H9 (cell line): ENCODE measurements at places on chromosomes 1 and 21. TPM values are rescaled to one million over a fixed set of nuclear protein-coding genes. Genes with fewer than 3 reads are reported as not detected.

GRCh38 chr1:98351561-98351960, 310.0 kb upstream of the SNX7 start:
- DNase-seq = no peak
- no peaks in the 10 kb centered on the region; the same call in 2 of the 3 replicates for H3K36me3 ChIP-seq
- no peaks in the 10 kb centered on the region for H3K4me1 ChIP-seq

GRCh38 chr1:247653040-247653439, 26.5 kb downstream of the OR13G1 start:
- H3K4me3 ChIP-seq = no peak overlapping the region
- H3K4me1 ChIP-seq = peaks cover 3% of the 10 kb centered on the region; the same call in 1 of the 2 replicates
- H3K36me3 ChIP-seq = no peaks in the 10 kb centered on the region
- H3K27me3 ChIP-seq = no peaks in the 10 kb centered on the region; the same call in 1 of the 2 replicates
- no peak for DNase-seq
- H3K27ac ChIP-seq = no peak overlapping the region

- H3K27ac ChIP-seq = no peak overlapping the region
- DNase-seq = no peak
- no peaks in the 10 kb centered on the region for H3K4me1 ChIP-seq
- H3K4me3 ChIP-seq = no peak overlapping the region
- no peaks in the 10 kb centered on the region for H3K36me3 ChIP-seq
- peaks cover 3% of the 10 kb centered on the region; the same call in 1 of the 2 replicates for H3K27me3 ChIP-seq
These were observed 4.8 kb downstream of the TTLL7 start for GRCh38 chr1:83994111-83994510.

- no peak overlapping the region for H3K4me3 ChIP-seq
- H3K27ac ChIP-seq = no peak overlapping the region
- no peaks in the 10 kb centered on the region for H3K4me1 ChIP-seq
- H3K27me3 ChIP-seq = no peaks in the 10 kb centered on the region
These were observed 30.6 kb upstream of the COL6A1 start for GRCh38 chr21:45950740-45951515.

DNA sequence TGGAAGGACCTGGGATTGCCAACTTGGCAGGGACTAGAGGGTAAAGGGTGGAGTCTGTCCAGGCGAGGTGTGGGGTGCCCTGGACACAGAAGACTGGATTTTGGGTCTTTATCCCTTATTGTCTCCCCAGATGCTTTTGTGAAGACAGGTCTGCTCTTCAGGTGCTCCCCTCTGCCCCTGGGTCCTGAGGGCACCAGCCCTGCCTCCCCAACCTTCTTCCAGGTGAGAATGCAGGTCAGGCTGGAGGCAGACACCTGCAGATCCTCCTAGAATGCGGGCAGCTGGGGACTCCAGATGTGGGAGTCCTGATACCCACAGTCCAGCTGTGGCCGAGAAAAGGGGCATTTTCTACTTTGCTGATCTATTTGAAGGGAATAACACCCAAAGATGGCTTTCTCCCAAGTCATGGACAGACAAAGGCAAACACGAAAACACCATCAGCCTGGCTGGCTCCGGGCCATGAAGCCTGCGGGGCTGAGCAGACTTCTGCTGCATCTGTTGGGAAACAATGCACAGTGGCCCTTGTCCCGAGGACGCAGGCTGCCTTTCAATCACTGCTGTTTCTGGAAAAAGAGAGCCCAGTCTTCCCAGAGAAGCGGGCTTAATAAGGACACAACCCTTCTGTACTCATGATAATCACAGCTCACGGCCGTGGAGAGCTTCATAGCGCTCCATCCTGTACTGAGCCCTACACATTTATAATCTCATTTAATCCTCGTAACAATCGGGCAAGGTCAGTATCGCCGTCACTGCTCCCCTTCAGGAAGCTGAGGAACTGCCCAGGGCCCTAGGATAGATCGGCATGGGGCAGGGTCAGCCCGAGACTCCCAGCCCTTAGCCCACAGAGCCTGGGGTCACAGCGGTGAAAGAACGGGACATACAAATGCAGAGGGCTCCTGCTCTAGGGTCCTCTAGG, 62.0 kb upstream of the ABCG1 start:
- H3K4me3 ChIP-seq = no peak overlapping the region
- no peaks in the 10 kb centered on the region for H3K36me3 ChIP-seq
- H3K27ac ChIP-seq = no peak overlapping the region
- H3K27me3 ChIP-seq = no peaks in the 10 kb centered on the region
- DNase-seq = no peak

DNA sequence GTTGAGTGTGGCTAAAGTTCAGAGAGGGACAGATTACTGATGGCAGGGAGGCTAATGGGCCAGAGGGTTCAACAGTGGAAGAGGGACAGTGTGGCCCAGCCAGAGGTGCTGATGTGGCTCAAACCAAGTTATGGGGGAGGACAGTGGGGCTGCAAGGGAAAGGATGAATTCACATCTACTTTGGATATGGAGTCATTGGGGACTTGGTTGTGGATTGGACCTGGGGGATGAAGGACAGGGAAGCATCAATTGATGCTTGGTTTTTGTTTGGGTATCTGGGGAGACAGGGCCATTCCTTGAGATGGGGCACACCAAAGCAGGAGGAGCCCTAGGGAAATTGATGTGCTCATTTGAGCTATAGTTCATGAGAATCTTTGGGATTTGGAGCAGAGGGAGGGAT, 23.3 kb downstream of the FOXO6 start:
- DNase-seq = no peak
- H3K27ac ChIP-seq = no peak overlapping the region
- H3K36me3 ChIP-seq = no peaks in the 10 kb centered on the region
- peaks cover 11% of the 10 kb centered on the region; the same call in 1 of the 2 replicates for H3K27me3 ChIP-seq
- peaks cover 9% of the 10 kb centered on the region; the same call in 1 of the 2 replicates for H3K4me1 ChIP-seq
- peak overlapping the region; percentile 36; the same call in 2 of the 3 replicates for H3K4me3 ChIP-seq

- DNase-seq = no peak
- H3K27me3 ChIP-seq = no peaks in the 10 kb centered on the region
- no peaks in the 10 kb centered on the region for H3K4me1 ChIP-seq
- H3K27ac ChIP-seq = no peak overlapping the region
- H3K4me3 ChIP-seq = no peak overlapping the region
These were observed 108.7 kb upstream of the SYT6 start for GRCh38 chr1:114262337-114262736.

DNA sequence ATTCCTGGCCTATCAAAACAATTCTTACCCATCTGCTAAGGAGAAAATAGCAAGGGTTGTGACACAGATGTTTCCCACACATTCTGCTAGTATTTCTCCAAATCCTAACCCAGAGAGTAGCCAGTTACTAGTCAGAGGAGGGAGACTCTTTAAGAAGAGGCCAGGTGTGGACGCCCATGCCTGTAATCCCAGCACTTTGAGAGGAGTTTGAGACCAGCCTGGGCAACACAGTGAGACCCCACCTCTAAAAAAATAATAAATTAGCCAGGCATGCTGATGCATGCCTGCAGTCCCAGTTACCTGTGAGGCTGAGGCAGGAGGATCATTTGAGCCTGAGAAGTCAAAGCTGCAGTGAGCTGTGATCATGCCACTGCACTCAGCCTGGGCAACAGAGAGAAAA, 28.6 kb downstream of the NVL start:
- no peaks in the 10 kb centered on the region for H3K27me3 ChIP-seq
- H3K4me1 ChIP-seq = no peaks in the 10 kb centered on the region
- no peak overlapping the region for H3K27ac ChIP-seq
- no peak overlapping the region for H3K4me3 ChIP-seq

- no peak overlapping the region for H3K4me3 ChIP-seq
- no peaks in the 10 kb centered on the region for H3K36me3 ChIP-seq
- no peaks in the 10 kb centered on the region for H3K27me3 ChIP-seq
These were observed 75.1 kb downstream of the ZNF281 start for GRCh38 chr1:200334661-200335256.

DNA sequence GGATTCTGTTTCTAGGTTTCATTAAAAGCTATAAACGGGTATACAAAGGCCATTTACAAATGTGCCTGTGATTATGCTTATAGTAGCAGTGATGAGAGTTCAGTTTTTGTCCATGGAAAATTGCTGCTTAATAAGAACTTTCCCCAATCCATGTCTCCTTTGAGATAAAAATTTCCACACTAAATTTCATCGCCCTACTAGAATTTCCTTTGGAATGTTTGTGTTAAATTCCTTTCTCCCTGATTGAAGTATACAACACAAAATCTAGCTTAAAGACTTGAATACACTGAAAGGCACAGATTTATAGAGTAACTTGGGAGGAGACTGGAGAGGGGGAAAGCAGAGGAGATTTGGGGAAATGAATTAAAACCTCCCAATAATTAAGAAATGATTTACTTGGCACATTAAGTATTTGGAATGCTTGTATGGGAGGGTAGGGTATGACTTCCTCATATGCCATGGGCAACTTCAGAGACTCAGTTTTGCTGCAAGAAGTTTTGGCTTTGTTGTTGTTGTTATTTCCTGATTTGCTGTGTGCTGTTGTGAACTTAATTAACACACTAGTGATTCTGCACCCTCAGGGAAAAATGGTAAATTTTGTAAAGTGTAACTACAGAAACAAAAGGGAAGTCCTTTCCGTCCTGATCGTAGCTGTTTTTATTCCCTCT, 157.6 kb upstream of the LMO4 start:
- H3K27me3 ChIP-seq = no peaks in the 10 kb centered on the region
- H3K36me3 ChIP-seq = no peaks in the 10 kb centered on the region
- DNase-seq = no peak
- no peak overlapping the region for H3K4me3 ChIP-seq
- no peaks in the 10 kb centered on the region for H3K4me1 ChIP-seq

The IQGAP3 gene
- 24.5 and 24.7 TPM in 2 replicates for total RNA-seq

The FRRS1 gene
- 4.6 and 5.6 TPM in 2 replicates for total RNA-seq

The AMY2A gene
- total RNA-seq = not detected in 2 replicates

The SPRR2F gene
- not detected in 2 replicates for total RNA-seq

The AMY1A gene
- not detected in 2 replicates for total RNA-seq
